CD4-positive, alpha-beta T cell treated with Interleukin-10 for 1 hour (primary cell): ENCODE measurements at places on chromosomes 1 and 21.

GRCh38 chr1:67159233-67159632 is 7.0 kb upstream of the IL23R start:
- no peak for DNase-seq

- DNase-seq: no peak
Observed at GRCh38 chr1:64515427-64515826, 45.5 kb downstream of the CACHD1 start.

GRCh38 chr1:32627596-32628162 is 22.7 kb downstream of the ZBTB8OS start:
- peak; percentile 43 for DNase-seq

- DNase-seq: no peak
Observed at GRCh38 chr21:16305686-16306085, 575.9 kb downstream of the USP25 start.
